ENCODE measurements at places on chromosomes 5 and 9.

DNA sequence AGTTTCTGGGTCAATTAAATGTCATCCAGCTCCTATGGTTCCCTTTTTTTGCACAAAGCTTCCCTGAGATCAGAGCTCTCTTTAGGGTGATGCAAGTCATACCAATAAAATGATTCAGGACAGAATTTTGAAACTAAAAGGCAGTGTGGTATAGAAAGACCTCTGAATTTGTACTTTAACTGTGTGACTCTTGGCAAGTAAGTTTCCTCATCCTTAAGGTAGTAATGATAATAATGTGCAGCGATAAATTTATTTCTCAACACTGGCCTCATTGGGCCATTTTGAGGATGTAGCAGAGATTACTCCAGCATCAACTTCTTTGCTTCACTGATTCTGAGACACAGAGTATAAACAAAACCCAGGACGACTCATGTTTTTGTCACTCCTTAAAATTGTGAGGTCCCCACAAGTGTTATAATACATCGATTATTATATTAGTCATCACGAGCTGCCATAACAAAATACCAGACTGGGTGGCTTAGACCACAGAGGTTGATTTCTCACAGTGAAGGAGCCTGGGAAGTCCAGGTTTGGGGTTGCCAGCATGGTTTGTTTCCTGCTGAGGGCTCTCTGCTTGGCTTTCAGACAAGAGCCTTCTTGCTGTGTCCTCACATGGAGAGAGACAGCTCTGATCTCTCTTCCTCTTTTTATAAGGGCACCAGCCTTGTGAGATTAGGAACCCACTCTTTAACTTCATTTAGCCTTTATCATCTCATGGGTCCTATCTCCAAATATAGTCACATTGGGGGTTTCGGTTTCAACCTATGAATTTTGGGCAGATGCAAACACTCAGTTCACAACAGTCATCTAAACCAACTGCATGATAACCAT lies 293.0 kb downstream of the ZNF608 start:
- peak; percentile 45 for DNase-seq

DNA sequence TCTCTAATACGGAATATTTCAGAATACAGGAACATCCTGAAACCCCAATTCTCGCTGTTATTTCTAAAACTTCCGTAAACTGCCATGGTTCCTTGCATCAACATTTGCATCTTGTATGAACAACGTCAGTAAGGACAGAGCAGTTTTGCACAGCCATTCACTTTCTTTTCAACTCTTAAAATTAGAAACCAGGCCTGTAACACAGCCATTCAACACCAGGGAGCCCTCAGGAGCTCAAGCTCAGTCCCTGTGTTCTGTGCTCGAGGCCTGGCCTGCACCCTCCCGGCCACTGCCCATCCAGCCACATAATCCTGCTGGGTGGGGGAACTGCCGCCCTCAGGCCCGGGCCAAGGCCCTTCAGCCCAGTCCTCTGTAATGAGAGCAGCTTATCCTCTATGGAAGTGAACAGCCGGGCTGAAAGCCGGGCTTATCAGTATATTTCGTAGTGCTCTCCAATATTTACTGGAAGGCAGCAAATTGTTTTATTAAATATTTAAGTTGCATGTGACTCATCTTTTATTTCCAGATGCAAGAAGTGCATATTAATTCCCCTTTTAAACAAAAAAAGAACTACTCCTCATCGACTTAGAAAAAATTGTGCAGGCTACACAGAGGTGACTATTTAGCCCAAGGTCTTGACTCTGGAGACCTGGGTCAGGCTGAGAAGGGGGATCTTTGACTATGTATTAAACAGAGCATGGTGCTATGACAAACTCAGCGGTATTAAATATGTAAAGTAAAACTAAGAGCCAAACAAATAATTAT lies 33.2 kb upstream of the SLC6A3 start:
- DNase-seq, result no peak

DNA sequence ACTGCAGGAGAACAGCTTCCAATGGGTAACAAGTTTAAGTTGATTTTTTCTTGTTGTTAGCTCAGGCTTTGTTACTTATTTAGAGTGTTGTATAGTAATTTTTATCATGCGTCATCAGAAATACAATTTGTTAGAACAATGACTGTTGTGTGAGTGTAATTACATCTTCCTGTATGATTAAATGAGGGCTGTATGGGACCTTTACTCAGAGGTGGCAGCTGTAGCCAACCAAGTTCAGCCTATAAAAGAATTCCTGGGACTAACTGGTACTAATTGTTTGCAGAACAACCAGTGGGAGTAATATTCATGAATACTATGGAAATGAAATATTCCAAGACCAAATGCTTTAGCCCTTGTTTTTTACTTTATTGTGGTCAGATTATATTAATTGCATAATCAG lies 30.8 kb upstream of the TJP2 start:
- no peak for DNase-seq

GRCh38 chr5:75847561-75848021 lies 130.4 kb upstream of the POC5 start:
- DNase-seq, result no peak

- DNase-seq, result peak; percentile 44
Observed at GRCh38 chr9:134399435-134400056, 73.3 kb downstream of the RXRA start.

- DNase-seq, result peak; percentile 63
Observed at GRCh38 chr5:43000111-43000840, 39.8 kb downstream of the ANXA2R start.

DNA sequence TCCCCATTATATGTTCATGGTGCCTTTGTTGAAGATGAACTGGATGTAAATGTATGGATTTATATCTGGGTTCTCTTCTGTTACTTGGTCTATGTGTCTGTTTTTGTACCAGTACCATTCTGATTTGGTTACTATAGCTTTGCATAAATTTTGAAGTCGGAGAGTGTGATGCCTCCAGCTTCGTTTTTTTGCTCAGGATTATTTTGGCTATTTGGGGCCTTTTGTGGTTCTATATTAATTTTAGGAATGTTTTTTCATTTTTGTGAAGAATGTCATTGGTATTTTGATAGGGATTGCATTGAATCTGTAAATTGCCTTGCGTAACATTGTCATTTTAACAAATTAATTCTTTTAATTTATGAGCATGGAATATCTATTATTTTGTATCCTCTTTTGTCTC lies 36.6 kb upstream of the ZNF366 start:
- no peak for DNase-seq

DNA sequence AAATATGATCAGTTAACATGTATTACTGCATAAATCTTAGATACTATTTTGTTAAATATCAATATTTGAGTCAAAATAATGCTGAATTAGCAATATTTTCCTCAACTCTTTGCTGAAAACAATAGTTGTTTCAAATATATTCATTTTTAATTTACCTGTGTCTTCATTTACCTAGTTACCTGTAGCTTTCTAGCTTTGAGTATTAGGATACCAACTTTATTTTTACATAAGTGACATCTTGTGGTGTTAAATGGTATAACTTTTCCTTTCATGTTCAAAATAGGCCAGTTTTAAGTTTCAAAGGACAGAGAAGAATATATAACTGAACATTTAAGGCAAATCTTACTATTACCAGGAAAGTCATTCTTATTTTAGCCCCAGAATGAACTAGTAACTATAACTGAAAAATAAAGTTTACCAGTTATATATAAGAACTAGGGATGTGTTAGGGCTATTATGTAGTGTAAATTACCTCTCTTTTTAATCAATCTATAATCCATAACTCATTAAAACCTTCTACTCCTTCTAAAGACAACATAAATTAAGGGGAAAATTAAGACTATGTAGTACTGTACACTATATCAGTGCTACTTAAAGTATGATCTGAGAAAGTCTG lies 25.3 kb downstream of the AP3B1 start:
- DNase-seq, result peak; percentile 40

GRCh38 chr5:76475385-76475784 lies 72.3 kb downstream of the IQGAP2 start:
- no peak for DNase-seq

DNA sequence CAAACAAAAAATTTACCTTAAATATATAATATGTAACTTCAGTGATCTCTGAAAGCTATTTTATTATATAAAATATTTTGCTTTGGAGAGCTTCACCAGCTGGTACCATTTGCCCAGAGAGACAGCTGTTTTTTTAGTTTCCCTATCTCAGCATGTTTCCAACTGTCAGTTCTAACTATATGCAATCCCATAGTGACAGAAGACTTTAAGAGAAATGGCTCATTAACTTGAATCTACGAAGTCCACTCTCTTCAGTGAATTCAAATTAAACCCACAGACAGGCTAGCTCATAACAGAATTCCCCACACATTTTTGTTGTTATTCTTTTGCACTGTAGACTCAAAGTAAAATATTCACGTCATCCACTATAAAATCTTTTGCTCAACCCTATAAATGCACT lies 251.8 kb upstream of the POU5F2 start:
- no peak for DNase-seq

DNA sequence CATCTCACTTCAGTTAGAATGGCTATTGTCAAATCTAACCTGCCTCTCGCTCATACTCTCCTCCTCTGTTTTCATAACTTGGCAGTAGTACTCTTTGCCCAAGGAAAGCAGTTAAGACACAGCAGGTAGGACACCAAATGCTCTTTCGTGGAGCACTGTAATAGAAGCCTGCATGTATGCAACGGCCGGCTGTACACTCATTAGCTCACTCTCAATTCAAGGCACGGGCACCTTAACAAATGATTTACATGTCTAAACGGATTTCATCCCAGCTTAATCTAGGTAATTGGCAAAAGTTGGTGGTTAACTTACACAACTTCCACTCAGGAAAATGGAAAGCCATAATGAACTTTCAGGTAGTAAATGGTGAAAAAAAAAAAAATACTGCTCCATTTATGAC lies 14.9 kb downstream of the DEPDC1B start:
- DNase-seq, result no peak

GRCh38 chr5:179960204-179960831 lies 52.6 kb upstream of the TBC1D9B start:
- DNase-seq, result no peak

All from hematopoietic multipotent progenitor cell treated with erythropoietin and hydrocortisone succinate and interleukin-3 and kit ligand, for 8 days (in vitro differentiated cells).